ENCODE measurements at places on chromosomes 2 and 18.

DNA sequence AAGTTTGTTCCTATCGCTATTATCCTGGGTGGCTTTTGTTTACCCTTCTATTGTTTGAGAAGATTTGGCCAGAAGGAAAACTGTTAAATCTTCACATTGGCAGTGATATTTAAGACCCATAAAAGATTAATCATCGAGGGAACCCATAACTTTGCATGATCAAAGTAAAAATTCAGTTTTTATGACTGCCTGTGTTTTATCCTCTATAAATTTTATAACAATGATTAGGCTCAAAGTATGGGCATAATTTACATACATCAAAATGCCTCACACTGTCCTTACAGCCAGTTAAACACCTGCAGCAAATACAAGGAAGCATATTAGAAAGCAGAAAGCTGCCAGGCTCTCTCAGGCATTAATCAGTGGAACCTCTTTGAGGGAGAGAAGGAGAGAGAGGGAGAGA lies 289.1 kb downstream of the ICOS start:
- no peak for DNase-seq

- DNase-seq = peak; percentile 41
These were observed 85.6 kb downstream of the IKZF2 start for GRCh38 chr2:213065583-213066442.

DNA sequence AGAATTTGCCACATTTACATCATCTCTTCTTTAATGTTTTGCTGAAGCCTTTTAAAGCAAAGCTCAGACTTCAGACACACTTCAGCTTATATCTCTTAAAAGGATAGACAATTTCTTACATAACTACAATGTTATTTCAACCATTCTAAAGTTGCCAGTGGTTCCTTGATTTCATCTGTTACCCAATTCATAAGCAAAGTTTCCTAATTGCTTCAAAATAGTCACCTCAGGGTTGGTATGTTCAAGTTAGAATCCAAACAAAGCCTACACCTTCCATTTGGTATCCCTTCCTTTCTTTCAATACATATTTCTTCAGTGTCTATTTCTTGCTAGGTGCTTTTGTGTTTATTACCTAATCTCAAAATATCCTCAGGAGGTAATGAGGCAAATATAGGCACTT lies 60.6 kb downstream of the ZNF385B start:
- no peak for DNase-seq

DNA sequence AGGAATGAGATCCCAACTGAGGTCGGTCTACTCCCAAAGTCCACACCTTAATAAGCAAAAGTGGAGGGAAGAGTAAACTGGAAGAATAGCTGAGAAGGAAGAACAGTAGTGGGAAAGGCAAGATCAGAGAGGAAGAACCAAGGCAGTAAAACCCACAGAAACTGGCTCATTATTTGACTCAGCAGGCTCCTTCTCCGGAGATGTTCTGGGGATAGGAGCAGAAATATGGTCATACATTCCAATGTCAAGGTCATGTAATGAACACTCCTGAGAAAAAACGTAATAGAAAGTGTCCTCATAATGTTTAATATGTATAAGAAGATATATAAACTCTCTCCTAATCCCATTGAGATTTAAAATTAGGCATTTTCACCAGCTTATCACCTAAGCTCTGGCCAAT lies 39.5 kb downstream of the STK39 start:
- DNase-seq = no peak

DNA sequence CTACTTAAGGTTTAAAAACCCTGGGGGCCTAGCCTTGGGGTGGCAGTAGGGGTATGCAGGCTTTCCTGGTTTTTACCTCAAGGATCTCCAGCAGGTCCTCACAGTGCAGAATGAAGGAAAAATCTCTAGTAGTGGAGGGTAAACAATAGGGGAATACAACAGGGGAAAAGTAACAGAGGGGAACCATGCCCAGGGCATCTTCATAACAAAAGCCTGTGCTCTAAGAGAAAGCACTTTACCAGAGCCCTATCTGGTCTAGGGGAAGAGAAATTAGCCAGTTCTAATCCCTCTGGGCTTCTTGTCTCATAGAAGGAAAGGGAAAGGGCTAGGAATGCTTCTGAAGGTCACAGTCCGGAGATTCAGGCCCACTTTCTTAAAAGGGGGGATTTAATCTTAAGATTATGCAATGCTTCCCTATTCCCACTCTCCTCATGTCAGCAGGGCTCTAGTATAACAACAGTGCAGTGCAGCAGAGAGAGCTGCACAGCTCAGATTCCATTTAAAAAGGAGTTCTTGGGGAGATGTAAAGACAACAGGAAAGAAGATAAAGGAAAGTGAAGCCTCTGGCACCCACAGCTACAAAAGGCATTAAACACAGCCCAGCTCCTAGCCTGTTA lies 149.0 kb upstream of the CYP1B1 start:
- DNase-seq = no peak

- DNase-seq = no peak
These were observed 3.8 kb downstream of the EVX2 start for GRCh38 chr2:176079831-176080539.

GRCh38 chr2:164617466-164617865 lies 3.8 kb downstream of the GRB14 start:
- no peak for DNase-seq

GRCh38 chr2:208552943-208553342 lies 146.4 kb downstream of the PTH2R start:
- DNase-seq = no peak

DNA sequence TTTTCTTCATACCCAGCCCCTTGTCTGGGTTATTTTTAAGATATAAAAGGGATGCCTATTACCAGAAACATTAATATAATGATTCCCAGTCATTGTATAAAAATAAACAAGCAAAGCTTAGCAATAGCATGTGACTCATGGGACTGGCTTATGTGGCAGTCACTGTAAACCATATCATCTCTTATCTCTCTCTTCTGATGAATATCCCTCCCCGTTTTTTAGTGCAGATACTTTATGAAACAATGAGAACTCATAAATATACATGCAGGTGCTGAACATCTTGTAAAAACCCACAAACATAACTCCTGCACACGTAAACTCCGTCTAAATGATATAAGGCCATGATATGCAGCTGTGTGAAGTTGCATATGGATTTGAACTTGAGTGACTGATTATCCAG lies 154.9 kb downstream of the MGAT5 start:
- no peak for DNase-seq

GRCh38 chr2:147173798-147174197 lies 671.0 kb upstream of the ACVR2A start:
- DNase-seq = no peak

DNA sequence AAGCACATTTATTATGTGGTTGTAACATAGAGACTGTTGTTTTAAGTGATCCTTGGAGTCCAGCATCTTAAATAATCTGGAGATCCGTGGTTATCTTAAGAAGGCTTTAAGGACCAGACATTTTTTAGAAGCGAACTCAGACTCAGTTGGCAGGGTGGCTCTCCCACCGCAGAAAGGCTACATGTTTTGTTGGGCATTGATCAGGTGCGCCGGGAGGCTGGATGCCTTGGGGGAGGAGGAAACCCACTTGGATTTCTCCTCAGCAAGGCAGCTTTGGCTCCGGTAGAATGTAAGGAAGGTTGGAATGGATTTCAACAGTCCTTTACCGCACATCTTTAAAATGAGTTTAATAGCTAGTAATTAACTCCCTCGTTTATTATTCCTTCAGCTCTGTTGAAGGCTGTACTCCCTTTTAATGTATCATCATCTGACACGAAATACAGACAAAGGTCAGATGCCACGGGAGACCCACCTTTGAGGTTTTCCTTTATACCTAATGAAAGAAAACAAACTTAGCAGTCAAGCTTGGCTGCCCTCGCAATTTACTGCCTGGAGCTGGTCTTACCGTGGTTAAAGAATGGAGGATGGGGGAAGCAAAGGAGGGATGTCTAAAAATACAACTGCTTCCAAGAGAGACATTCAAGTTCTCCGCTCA lies 1.2 kb downstream of the TMEM200C start:
- DNase-seq = no peak

DNA sequence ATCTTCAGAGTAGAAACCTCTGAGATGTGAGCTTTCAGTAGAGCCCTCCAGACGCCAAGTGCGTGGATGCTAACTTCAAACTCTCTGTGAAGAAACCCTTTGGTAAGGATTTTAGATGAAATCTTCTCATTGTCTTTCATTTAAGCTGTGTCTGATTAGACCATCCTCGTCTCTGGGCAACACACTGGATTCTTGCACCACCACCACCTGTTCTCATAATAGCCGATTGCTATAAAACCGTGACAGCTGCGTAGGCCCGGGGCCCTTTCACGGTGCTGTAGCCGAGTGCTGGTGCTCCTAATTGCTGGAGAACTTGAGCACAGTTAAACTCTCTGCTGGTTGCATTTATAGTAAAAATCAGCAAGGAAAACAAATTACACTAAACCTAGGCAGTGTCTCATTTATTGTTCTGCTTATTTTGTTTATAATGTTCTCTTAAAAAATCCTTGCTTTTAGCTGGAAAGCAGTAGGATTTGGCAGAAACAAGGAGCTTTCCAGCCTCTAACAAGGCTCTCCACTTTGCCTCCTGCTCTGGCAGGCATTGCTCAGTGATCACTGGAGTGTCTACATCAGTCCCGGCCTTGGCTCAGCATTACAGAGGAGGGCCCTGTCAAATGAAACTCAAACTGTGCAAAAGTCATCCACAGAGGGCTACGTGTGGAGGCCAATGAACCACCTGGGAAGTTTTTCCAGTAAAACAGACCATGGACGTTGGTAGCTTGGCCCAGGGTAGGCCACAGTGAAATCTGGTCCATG lies 40.9 kb upstream of the MBP start:
- DNase-seq = no peak

DNA sequence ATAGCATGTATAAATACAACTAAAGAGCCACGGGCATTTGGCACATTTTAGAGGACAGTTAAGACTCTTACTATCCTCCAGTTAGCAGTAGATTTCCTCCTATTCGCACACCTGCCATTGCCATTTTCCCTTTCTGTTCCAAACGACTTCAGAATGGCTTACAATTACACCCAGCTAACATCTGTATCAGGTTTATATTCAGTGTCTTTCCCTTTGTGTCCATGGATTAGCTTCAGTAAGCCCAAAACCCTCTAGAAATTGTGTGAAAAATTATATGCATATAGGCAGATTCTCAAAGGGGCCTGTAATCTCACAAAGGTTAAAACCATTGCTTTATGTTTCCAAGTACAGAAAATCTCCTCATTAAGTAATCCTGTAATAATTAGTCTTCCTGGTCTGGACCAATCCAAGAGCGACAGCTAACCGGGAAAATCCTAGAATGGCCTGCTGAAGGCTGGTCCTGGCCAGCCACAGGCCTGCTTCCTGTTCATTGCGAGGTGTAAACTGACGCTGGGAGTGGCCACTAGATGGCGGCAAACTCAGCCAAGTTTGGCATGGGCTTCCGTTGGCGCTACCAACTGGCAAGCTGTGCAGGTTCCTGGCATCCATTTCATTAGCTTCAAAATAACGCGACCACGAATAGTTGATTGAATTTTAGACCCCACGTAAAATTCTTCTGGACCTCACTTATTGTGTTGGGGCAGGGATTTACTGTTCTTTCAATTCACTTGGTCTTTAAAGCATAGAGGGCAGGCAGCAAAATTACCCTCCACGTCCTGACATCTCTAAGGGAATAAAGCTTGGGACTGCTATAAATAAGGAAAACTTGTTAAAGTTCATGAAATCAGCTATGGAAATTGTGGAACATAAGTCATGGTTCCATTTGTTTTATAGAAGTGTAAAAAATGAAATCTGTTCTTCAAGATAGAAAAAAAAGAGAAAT lies 17.1 kb downstream of the ARHGAP25 start:
- peak; percentile 95 for DNase-seq

DNA sequence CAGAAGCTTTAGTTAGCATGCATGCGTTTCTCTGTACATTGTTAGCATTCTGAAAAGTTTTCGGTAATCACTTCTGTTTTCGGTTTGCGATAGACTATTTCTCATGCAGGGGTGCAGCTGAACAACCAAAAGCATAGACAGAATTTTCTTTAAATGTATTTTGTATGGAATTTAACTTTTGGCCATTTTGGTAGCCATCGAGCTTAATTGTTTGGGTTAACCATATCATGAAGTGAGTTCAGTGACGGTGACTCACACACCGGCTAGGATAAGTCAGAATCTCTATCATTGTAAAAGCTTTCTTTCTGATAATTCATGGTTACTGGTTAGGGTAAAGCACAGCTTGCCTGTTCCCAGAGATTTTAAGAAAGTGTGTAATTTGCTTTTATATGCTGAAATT lies 107.2 kb downstream of the CD226 start:
- no peak for DNase-seq

DNA sequence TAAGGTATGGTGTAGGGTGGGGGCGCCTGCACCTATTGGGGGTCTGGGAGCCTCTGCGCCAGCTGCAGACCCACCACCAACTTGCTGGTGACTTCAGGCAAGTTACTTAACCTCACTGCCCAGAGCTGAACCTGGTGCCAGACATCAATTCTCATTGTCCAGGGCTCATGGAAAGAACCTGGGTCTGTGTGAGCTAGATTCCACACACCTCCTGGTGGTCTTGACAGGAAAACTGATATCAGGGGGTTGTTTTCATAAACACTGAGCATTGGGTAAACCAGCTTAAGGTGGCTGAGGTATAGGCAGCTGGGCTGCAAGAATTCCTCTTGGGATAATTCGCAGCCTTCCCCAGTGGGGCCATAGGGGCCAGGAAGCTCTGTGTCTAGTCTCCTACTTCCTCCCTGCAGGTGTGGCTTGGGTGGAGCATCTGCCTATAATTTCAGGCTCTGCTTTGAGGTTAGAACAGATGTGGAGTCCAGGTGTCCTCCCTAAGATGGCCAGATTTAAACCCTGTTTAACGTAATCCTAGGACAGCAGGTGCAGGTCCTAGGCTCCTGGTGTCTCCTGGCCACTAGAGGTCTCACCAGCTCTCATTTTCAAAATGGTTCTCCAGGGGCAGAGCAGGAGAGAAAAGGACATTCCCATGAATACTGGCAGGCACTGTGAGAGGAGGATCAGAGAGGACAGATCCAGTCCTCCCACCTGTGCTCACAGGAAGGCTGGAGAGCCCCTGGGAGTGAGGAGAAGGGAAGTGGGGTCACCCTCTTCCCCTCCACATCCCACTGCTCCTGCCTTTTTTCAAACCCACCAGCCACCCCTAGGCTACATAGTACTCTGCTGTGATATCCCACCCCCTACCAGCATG lies 100.4 kb upstream of the SMAD2 start:
- DNase-seq = peak; percentile 35

DNA sequence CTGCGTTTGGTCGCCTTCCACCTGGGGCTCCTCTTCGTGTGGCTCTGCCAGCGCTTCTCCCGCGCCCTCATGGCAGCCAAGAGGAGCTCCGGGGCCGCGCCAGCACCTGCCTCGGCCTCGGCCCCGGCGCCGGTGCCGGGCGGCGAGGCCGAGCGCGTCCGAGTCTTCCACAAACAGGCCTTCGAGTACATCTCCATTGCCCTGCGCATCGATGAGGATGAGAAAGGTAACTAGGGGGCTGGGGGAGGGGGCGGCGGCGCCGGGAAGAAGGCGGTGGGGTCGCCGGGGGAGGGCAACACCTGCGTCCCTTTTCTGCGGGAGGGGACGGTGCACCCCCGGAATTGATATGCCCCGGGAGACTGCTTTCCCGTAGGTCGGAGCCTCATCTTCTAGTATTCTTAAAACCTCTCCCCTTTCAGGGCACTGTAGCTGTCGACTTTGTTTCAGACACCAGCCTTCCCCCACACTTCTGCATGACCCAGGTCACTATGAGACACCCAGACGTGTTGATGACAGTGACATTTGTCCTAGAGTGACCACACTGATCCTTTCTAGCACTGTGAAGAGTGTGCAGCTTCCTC lies 755 bp downstream of the SPAST start:
- DNase-seq = peak; percentile 40

Measured in activated CD8-positive, alpha-beta T cell treated with anti-CD3 and anti-CD28 coated beads, Interleukin-2, amount 10 ng/mL, durations not matched to agents 7 days and 5 days (primary cell).